IPS-NIHi11 (cell line): ENCODE measurements at places on chromosomes 2 and 18.

GRCh38 chr2:99571954-99572353 is 82.1 kb upstream of the REV1 start:
- DNase-seq: no peak

GRCh38 chr2:73964223-73964622 is 20.5 kb upstream of the TET3 start:
- no peak for DNase-seq

DNA sequence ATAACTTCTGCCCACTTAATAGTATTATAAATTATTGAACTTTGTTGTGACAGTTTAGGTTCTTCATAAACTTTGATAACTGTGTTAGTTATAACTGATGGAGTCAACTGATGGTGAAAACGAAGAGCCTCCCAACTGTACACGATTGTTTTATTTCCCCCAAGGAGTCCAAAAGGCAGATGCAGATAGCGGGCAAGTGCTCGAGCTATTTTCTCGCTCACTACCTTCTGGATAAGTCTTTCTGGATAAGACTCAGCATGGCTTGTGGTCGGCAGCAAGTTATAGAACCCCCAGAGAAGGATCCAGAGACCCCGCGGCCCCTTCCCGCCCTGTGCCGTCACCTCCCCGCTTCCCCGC is 517 bp downstream of the GCFC2 start:
- DNase-seq: no peak

GRCh38 chr18:51522821-51523220 is 325.3 kb upstream of the MEX3C start:
- no peak for DNase-seq

GRCh38 chr2:196712867-196713266 is 73.4 kb downstream of the CCDC150 start:
- DNase-seq: no peak
